ENCODE measurements at places on chromosomes 11 and 22. TPM values are rescaled to one million over a fixed set of nuclear protein-coding genes. Genes with fewer than 3 reads are reported as not detected.

GRCh38 chr22:24567668-24568067, 11.9 kb downstream of the SNRPD3 start:
- H3K27me3 ChIP-seq: no peaks in the 10 kb centered on the region
- H3K4me1 ChIP-seq: peaks cover 6% of the 10 kb centered on the region
- no peak overlapping the region for H3K27ac ChIP-seq
- no peak for DNase-seq

DNA sequence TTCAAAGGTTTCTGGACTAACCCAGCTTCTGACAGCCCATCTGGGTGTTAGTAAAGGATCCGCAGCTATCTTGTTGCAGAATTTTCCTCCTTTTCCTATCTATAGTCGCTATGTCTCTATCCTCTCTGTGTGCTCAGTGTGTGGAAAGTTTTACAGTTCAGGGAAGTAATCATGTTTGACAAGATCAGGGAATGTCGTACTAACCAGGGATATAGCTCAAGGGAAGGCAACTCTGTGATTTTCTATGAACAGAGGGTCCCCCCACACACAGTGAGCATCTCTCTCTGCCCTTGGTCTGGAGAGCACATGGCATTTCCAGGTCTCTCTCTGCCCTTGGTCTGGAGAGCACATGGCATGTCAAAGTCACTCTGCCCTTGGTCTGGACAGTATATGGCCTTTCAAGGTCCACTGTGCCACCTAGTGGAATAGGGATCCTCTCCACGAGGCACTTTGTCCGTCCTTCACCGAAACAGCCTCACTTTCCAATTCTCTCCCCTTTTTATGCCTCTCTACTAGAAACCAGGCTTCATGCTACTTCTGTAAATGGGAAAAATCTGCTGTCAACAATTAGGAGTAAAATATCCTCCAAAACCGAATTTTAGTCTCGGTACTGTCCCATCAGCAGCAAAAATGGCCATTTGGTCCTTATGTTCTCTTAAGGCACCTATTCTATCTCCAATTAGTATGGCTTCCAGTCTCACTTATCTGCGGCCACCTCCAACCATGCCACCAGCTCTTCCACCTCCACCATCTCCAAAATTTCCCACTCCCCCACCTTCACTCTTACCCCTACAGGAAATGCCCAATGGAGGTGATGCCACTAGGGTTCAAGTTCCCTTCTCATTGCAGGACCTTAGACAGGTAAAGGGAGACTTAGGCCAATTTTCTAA, 88.7 kb downstream of the IGLL5 start:
- H3K36me3 ChIP-seq: no peaks in the 10 kb centered on the region
- no peaks in the 10 kb centered on the region for H3K27me3 ChIP-seq
- no peak overlapping the region for H3K27ac ChIP-seq
- no peaks in the 10 kb centered on the region for H3K4me1 ChIP-seq
- no peak for DNase-seq

GRCh38 chr22:48779211-48779643, 1048.4 kb downstream of the BRD1 start:
- no peak overlapping the region for H3K27ac ChIP-seq
- no peaks in the 10 kb centered on the region for H3K36me3 ChIP-seq
- DNase-seq: no peak
- no peaks in the 10 kb centered on the region for H3K4me1 ChIP-seq
- no peaks in the 10 kb centered on the region for H3K27me3 ChIP-seq

- no peaks in the 10 kb centered on the region for H3K36me3 ChIP-seq
- no peak within 1 kb of the TSS for H3K27ac ChIP-seq
- peak; percentile 17 for DNase-seq
- H3K4me1 ChIP-seq: no peaks in the 10 kb centered on the region
- no peaks in the 10 kb centered on the region for H3K27me3 ChIP-seq
These were observed at the start of gene CSF2RB for GRCh38 chr22:36913427-36914389. CSF2RB (plus strand) TSS chr22:36913628; CDS start chr22:36922208, 8,580 bp downstream.

DNA sequence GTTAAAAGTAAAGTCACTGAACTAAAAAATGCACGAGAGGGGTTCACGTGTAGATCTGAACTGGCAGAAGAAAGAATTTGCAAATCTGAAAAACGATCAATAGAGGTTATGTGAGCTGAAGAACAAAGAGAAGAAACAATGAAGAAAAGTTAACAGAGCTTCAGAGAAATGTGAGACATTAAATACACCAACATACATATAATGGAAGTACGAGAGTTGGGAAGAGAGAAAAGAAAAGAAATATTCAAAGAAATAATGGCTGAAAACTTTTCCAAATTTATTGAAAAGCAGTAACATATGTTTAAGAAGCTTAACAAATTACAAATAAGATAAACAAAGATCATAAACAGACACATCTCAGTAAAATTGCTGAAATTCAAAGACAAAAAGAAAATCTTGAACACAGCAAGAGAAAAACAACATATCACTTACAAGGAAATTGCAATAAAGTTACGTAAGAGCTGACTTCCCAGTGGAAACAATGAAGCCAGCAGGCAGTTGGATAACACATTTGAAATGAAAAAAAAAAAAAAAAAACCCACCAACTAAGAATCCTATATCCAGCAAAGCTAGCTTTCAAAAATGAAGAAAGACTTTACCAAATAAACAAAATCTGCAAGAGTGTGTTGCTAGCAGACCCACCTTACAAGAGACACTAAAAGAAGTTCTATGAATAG, 56.8 kb downstream of the EMSY start:
- no peak overlapping the region for H3K27ac ChIP-seq
- no peak overlapping the region for H3K4me3 ChIP-seq
- no peak for DNase-seq
- no peaks in the 10 kb centered on the region for H3K4me1 ChIP-seq
- no peaks in the 10 kb centered on the region for H3K27me3 ChIP-seq
- peaks cover 16% of the 10 kb centered on the region for H3K36me3 ChIP-seq

DNA sequence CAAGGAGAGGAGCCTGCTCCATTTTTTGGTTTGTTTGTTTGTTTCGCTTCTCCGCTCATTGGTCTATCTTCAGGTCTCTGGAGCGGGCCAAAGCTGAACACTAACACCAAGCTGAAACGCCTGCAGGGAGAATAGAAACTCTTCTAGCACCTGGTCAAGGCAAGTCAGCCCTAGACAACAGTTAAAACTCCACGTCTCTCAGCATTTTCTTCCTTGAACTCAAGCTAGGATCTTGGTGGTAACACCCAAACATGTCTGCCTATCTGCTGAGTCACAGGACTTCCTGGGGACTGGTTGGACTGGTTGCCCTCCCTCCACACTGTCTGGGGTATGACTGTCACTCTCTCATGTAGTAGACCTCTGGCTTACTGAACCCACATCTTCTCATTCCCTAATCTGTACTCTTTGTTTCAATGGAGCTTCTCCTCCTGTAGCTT, 23.9 kb upstream of the RBFOX2 start:
- H3K4me1 ChIP-seq: no peaks in the 10 kb centered on the region
- no peaks in the 10 kb centered on the region for H3K27me3 ChIP-seq
- H3K4me3 ChIP-seq: no peak overlapping the region
- H3K36me3 ChIP-seq: no peaks in the 10 kb centered on the region
- DNase-seq: no peak

DNA sequence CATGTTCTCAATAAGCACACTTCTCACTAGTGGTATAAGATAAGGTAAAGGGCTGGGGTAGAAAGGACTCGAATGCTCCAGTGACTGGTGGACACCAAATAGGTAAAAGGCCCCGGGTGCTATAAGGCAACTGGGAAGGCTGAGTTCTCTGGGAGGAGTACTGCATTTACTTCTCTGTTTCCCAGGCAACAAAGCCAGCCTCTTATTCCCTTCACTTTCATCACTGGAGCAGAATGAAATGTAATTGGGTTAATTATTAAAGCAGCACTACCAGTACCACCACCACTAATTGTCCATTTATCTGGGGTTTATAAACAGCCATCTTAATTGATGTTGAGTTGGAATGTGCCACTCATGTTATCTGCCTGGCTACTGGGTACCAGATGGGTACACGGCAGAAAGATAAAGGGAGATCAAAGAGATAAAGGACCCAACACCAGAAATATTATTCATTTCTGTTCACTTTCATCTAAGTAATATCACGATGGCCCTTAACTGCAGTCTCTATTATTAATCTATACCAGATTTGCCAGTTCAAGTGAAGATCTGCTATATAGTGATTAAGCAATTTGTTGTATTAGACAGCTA, 94.4 kb upstream of the CHRM4 start:
- DNase-seq: peak; percentile 11
- H3K4me1 ChIP-seq: no peaks in the 10 kb centered on the region
- peaks cover 2% of the 10 kb centered on the region for H3K36me3 ChIP-seq
- H3K27ac ChIP-seq: no peak overlapping the region

DNA sequence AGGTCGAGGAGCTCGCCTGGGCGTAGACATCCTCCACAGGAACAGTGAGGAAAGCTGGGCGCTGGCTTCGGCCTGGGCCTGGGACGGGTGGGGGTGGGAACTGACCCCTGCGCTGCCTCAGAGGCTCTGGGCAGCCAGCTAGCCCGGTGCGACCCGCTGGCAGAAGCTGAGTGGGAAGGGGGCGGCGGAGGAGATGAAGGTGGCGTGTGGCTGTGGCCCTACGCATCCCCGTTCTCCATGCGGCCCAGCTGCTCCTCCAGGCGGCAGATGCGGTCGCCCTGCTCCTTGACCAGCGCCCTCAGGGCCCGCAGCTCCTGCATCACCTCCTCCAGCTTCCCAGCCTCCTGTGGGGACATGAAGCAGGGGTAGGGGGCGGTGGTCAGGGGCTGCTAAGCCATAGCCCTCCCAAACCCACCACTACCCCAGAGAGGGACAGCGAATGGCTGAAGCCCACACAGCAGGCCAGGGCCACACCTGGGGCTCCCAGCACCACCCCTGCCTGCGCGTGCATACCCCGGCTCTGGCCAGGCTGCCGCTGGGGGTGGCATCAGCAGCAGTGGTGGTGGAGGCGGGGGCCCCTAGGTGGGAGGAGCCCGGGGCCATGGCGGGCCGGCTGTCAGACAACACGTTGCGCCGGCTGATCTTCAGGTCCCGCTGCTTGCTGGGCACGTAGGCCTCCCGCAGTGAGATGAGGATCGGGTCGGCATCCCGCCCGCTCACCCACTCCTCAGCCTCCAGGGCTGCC, 848 bp upstream of the PTPRCAP start:
- peaks cover 14% of the 10 kb centered on the region for H3K36me3 ChIP-seq
- no peak for DNase-seq
- no peaks in the 10 kb centered on the region for H3K27me3 ChIP-seq

- no peaks in the 10 kb centered on the region for H3K4me1 ChIP-seq
- peaks cover 4% of the 10 kb centered on the region for H3K27me3 ChIP-seq
- peak overlapping the region; percentile 53 for H3K27ac ChIP-seq
- H3K4me3 ChIP-seq: no peak overlapping the region
- DNase-seq: no peak
These were observed 7.8 kb downstream of the KCNA4 start for GRCh38 chr11:30009060-30009459.

- no peaks in the 10 kb centered on the region for H3K27me3 ChIP-seq
- no peak overlapping the region for H3K27ac ChIP-seq
- no peak for DNase-seq
- H3K4me3 ChIP-seq: no peak overlapping the region
These were observed 187.5 kb downstream of the SHANK2 start for GRCh38 chr11:71064702-71065515.

DNA sequence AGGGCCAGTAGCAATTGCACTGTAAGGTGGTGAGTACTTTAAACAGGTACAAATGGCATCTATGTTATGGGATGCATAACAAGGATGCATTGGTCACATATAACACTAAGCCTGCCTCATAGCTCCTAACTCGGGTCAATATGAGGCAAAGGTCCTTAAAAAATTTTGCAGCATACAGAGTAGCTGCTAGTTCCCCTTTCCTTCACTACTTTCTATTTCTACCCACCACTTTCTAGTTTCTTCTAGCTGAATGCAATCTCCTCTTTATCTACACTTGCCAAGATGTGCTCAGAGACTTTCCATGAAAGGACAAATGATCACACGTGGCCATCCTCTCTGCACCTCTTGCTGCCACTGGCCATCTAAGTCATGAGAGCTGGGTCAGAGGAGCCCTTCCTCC, 9.8 kb downstream of the OR51F2 start:
- H3K27ac ChIP-seq: no peak overlapping the region
- DNase-seq: no peak
- H3K4me1 ChIP-seq: no peaks in the 10 kb centered on the region
- no peaks in the 10 kb centered on the region for H3K36me3 ChIP-seq
- no peaks in the 10 kb centered on the region for H3K27me3 ChIP-seq
- no peak overlapping the region for H3K4me3 ChIP-seq

GRCh38 chr22:39713799-39714290, 143.3 kb downstream of the CACNA1I start:
- H3K27me3 ChIP-seq: peaks cover 13% of the 10 kb centered on the region
- no peak overlapping the region for H3K4me3 ChIP-seq

DNA sequence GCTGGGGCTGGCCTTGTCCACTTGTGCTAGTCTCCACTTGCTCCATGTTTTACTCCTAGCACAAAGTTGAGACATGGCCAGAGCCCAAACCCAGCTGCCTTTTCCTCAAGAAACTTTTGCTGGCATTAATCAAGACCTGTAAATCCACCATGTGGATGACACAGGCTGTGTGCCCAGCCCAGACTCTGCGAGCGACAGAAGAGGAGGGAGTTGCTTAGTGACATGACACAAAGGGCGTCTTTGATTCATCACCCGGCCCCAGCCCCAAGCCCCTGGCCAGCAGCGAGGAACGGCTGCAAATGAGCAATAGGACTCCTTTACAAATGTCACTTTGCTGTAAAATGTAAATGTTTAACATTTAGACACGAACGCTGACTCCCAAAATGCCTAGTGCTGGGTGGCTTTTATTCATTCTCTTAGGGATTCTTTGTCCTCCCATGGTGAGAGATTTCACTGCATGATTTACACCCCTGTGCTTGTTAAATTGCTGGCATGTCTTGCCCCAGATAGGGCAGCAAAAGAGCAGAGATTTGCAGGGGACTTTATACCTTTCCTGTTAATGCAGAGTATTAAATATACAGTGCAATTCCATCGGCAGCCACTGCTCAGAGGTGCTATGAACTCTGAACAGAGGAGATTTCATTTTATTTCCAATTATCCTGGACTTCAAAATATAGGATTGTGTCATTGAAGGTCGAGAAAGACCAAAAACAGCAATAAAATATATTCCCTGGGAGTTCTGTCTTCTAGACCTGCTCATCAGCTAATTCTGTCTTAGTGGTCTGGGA, 263.6 kb upstream of the NCAM1 start:
- DNase-seq: peak; percentile 20
- H3K27ac ChIP-seq: no peak overlapping the region
- no peaks in the 10 kb centered on the region for H3K27me3 ChIP-seq

The TNNI2 gene
- 14.3 TPM for total RNA-seq

The P2RX3 gene
- total RNA-seq: 0.11 TPM

The NAGA gene
- 33.9 TPM for total RNA-seq

The TBX10 gene
- not detected for total RNA-seq

The RAG1 gene
- 1.1 TPM for total RNA-seq

The RPLP2 gene
- 1,892 TPM for total RNA-seq

The BATF2 gene
- total RNA-seq: 2.9 TPM

The LTO1 gene
- 12.4 TPM for total RNA-seq

The MMP3 gene
- 0.31 TPM for total RNA-seq

The TTC9C gene
- total RNA-seq: 33.8 TPM

The POLA2 gene
- 9.7 TPM for total RNA-seq

Data from lung (tissue), 17 donors.